A549 treated with CpdA at 1 μM for 4 hours (cell line): ENCODE measurements at places on chromosomes 5 and 9. TPM values are rescaled to one million over a fixed set of nuclear protein-coding genes. Genes with fewer than 3 reads are reported as not detected.

RAD23B gene
- total RNA-seq, result 93.0 to 114 TPM (median 108 TPM) in 5 replicates

HK3 gene
- 0.08 to 0.11 TPM in 2 of 5 replicates, not detected in the others for total RNA-seq

PRDM9 gene
- total RNA-seq, result not detected in 5 replicates

PHF24 gene
- 0.06 to 0.26 TPM (median 0.16 TPM) in 5 replicates for total RNA-seq

SPATA31A6 gene
- total RNA-seq, result not detected in 5 replicates

BTNL8 gene
- not detected in 5 replicates for total RNA-seq

PCDHGB5 gene
- 1.9 to 2.8 TPM (median 2.4 TPM) in 5 replicates for total RNA-seq

C9orf43 gene
- total RNA-seq, result 0.45 to 0.86 TPM (median 0.60 TPM) in 5 replicates

WDR38 gene
- 0.12 to 0.17 TPM (median 0.14 TPM) in 3 of 5 replicates, not detected in the others for total RNA-seq

EIF4E1B gene
- total RNA-seq, result not detected in 5 replicates

PRELID2 gene
- 6.8 to 13.7 TPM (median 8.2 TPM) in 5 replicates for total RNA-seq
